ENCODE measurements at places on chromosomes 5 and 9. TPM values are rescaled to one million over a fixed set of nuclear protein-coding genes. Genes with fewer than 3 reads are reported as not detected.

DNA sequence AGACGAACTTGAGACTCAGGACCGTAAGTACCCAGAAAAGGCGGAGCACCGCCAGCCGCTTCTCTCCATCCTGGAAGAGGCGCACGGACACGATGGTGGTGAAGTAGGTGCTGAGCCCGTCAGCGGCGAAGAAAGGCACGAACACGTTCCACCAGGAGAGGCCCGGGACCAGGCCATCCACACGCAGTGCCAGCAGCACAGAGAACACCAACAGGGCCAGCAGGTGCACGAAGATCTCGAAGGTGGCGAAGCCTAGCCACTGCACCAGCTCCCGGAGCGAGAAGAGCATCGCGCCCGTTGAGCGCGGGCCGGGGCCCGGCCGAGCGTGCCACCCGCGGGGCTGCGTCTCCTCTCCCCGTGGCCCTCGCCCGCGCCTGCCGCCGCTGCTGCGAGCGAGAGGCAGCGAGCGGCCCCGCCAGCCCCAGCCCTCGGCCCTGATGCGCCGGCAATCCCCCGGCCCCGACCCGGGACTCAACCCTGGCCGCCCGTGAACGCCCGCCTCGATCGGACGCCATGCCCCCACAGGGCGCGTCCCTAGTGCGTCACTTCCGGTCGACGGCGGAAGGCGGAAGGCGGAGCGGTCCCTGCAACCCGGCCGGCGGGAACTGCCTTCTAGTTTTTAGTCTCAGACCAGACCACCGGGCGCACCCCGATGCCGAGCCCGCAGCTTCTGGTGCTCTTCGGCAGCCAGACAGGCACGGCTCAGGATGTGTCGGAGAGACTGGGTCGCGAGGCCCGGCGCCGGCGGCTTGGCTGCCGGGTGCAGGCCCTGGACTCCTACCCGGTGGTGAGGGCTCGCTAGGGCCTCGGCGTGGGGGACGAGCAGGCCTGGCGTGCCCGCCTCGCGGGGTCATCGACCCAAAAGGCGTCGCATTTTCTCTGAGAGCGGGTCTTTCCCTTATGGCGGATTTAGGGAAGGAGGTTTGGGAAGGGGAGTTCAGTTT lies at the start of the genes NDOR1 and TMEM203:
NDOR1 (plus strand) TSS at position 575 of the 944 bp plus-strand sequence; CDS start at position 653, 78 bp downstream.
TMEM203 (minus strand) TSS at position 523 of the 944 bp plus-strand sequence; CDS start at position 289, 234 bp downstream.
- DNase-seq = peak; percentile 86

- DNase-seq = peak; percentile 36
These were observed 118.3 kb downstream of the SLC1A3 start for GRCh38 chr5:36724467-36725332.

DNA sequence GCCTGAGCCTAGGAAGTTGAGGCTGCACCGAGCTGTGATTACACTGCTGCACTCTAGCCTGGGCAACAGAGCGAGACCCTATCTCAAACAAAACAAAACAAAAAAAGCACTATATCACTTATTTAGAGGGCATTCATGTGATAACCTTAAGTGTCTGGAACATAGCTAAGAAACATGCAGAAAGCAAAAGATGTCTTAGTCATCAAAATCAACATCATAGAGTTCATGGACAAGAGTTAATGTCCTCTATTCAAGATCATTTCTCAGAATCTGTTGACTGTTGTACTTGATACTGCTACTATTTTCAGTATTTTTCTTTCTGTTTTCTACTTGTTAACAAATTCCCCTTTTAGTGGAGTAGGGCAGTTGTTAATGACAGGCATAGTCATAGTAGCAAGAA lies 25.4 kb downstream of the FSD1L start:
- no peak for DNase-seq

DNA sequence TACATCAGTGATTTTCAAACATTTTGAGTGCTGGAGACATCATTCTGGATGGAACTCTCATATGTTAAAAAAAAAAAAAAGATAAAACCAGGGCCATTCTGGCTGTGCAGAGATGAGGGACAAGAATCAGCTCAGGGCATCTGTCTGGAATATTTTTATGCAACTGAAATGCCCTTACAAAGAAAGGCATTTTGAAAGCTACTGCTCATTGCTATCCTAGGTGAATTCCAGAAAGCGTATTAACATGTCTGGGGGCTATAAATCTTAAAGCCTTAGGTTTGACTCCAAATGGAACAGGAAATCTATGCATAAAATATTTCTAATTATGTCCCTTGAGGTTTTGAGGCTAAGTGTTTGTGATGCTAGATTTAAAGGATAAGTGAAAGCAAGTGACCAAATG lies 14.9 kb upstream of the PCSK1 start:
- DNase-seq = no peak

- DNase-seq = no peak
These were observed 24.3 kb upstream of the GDA start for GRCh38 chr9:72124947-72125346.

DNA sequence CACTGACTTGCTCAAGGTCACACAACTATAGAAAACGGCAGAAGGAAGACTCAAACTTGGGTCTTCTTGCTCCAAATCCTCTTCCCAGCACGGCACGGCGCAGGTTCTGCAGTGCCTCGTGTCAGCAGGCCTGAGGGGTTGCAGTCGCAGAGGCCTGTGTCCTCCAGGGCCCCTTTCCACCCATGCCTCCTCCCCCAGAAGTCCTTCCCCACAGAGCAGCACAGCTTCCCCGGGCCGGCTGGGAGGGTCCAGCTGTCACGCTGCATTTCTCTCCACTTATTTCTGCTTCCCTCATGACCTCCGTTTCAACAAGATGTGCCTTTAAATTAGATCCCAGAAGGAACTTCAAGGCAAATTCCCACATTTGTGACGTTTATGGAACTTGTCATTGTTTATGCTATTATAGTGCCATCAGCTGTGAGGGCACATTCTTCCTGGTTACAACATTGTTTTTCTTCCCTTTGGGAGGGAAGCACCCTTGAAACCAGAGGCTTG lies 148.4 kb downstream of the C5orf15 start:
- DNase-seq = no peak

DNA sequence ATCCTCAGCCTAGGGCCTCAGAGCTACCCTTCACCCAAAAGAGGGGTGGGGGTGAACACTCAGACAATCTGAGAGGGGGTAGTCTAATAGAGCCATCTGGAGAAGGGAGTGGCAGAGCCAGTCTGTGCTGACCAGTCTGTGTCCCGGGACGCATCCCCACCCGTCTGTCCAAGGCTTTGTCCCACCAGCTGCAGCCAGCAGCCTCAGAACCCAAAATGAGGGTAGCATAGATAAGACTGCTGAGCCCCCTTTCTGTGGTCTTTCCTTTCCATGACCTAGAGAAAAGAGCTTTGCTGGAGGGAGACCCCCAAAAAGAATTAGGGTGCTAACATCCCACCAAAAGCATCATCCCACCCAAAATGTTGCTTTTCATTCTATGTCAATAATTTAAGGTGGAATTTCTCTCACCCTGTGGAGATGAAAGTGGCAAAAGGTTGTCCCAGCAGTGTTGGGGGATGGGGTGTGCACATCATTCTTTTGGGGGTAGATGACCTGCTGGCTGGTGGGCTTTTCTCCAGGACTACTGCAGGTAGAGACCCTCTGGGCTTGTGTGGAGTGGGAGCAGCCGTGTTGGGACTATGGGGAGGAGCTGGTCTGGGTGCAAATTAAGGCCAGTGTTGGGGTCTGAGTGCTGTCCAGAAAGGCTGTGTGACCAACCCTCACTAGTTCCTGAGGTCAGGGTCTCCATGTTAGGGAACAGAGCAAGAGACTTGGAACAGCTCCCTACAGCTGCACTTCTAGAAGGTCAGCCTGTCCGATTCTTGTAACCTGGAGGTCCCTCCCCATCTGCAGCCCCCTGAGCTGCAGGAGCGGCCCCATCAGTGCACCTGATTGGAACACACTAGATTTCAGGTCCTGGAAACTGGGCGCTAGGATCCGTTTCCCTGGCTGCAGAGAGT lies 19.9 kb downstream of the URM1 start:
- DNase-seq = no peak

GRCh38 chr5:171314728-171315385 lies 5.8 kb downstream of the TLX3 start:
- no peak for DNase-seq

DNA sequence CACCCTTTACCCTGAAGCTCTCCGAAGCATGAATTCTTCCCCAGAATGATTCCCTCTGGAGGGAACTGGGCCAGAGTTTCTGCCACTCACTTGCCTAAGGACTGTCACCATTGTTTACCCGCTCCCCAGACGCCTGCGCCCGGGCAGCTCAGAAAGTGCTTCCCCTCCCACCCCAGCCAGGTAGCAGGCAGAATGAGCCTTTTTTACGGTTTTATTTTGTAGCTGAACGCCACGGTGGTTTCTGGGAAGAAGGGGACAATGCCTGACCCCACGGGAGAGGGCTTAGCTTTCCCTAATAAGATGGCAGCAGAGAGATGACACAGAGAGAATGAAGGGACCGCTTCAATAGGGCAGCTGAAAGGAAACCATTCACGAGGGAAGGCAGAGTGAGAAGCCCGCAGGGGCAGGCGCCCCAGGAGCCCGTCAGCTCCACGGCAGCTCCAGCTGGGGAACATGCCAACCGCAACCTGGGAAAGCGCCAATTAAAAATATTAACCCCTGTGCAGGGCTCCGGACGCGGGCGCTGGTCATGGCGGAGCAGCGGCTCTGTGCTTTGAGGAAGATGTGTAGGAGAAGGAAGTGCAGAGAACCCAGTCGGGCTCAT lies 20.4 kb upstream of the NTNG2 start:
- DNase-seq = no peak

DNA sequence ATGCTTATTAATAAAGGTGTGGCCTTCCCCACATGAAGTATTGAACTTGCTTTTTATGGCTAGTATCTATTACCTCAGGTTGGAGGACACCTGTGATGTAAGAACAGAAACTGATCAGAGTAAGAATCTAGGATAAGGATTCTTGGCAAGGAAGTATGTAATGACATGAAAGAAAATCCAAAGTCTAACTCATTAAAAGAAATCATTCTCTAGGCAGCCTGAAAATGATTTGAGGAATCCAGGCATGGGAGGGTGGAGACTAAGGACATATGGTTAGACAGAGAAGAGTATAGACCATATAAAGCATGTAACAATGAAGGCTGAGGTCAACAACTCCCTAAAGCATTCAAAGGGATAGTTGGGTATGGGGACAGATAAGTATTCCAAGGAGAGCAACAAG lies 32.9 kb downstream of the PFDN1 start:
- no peak for DNase-seq

DNA sequence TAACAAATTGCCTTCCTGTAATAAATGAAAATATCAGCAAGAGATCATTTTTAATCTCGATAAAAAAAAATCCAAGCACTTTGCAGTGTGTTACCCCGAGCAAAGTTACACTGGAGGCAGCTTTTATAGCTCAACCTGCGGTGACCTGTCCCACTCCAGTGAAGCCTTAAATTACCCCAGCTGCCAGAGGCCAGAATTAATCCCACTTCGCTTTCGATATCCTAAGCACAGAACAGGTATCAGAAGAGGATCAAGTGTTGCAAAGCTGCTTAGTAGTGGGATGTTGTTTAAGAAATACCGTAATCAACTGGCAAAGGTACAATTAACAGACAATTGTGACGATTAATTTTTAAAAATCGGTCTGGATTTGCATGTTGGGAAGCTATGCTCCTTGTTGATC lies 314.0 kb downstream of the AGTPBP1 start:
- DNase-seq = no peak

DNA sequence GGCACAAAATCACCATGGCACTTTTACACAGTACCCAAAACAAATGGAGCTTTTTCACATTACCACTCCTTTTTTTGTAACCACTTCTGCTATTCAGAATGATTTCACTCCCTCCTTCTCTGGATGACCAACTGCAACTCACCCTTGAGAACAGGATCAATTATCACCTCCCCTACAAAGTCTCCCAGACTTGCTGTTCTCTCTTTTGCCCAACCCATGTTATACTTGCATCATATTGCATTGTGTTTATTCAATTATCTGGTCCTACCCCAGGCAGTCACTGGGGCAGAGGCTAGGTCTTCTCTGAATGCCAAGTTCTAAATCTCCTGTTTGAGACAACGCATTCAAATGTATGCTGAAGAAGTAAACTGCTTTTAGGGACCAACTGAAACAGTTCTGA lies 96.0 kb downstream of the GPR21 start:
- no peak for DNase-seq

DNA sequence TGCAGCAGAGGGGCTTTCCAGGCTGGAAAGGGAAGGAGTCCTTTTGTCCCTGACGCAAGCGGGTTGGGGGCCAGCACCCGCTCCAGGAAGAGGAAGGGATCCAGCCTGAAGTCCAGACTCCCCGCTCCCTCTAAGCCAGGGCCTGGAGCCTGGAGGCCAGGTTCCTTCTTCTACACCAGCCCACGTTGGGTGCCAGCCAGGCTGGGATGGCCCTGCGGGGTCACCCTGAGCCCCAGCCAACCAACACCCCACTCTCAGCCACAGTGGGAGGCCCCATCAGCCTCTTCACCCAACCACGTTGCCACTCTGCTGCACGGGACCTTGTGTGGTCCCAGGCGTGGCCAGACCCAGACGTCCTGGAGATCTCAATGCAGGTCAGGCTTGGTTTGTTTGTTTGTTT lies 970 bp upstream of the FUT7 start:
- DNase-seq = no peak

DNA sequence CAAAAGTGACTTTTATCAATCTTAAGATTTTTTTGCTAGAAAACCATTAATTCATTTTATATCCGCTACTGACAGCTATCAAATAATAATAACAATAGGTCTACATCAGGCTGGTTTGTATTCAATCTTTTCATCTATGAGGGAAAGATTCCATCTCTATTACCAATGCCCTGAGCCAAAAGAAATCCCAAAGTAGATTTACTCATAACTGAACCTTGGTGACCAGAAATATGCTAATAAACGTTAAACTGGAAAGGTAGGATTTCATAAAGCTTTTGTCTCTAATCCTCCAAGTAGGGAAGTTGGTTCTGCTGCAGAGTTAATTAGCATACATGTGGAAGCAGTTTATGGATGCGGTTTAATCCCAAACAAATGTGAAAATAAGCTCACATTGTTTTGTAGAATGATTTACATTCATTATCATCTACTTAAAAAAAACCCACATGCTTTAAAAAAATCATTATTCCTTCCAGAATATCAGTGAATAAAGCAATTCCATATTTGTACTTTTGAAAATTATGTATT lies 715.5 kb downstream of the CETN3 start:
- no peak for DNase-seq

GRCh38 chr5:66322786-66323528 lies 178.9 kb downstream of the SREK1 start:
- no peak for DNase-seq

Gene PCDHB15
- 1.7 TPM for total RNA-seq

Gene TRIP13
- 0.53 TPM for total RNA-seq

Gene CYLC2
- not detected for total RNA-seq

Gene TEK
- total RNA-seq = 2.5 TPM

Gene AMACR
- total RNA-seq = 24.9 TPM

Gene LCN12
- total RNA-seq = not detected

Gene ARSK
- 12.2 TPM for total RNA-seq
